ENCODE measurements at places on chromosomes 6 and 20.

DNA sequence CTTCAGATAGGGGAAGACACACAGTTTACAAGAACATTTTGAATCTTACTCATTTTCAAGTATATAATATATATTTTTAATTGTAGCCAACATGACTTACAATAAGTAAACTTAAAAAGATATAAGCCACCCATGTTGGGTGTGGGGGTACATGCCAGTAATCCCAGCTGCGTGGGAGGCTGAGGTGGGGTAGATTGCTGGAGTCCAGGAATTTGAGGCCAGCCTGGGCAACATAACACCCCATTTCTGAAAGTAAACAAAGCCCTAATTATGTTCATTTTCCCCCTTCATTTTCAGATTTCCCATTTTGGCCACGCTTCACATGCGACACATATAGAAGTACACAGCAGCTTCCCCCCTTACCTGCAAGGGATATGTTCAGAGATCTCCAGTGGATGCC lies 30.5 kb downstream of the SERPINB6 start:
- no peak for DNase-seq

- no peak for DNase-seq
Observed at GRCh38 chr20:4170621-4171537, 155.5 kb upstream of the RNF24 start.

DNA sequence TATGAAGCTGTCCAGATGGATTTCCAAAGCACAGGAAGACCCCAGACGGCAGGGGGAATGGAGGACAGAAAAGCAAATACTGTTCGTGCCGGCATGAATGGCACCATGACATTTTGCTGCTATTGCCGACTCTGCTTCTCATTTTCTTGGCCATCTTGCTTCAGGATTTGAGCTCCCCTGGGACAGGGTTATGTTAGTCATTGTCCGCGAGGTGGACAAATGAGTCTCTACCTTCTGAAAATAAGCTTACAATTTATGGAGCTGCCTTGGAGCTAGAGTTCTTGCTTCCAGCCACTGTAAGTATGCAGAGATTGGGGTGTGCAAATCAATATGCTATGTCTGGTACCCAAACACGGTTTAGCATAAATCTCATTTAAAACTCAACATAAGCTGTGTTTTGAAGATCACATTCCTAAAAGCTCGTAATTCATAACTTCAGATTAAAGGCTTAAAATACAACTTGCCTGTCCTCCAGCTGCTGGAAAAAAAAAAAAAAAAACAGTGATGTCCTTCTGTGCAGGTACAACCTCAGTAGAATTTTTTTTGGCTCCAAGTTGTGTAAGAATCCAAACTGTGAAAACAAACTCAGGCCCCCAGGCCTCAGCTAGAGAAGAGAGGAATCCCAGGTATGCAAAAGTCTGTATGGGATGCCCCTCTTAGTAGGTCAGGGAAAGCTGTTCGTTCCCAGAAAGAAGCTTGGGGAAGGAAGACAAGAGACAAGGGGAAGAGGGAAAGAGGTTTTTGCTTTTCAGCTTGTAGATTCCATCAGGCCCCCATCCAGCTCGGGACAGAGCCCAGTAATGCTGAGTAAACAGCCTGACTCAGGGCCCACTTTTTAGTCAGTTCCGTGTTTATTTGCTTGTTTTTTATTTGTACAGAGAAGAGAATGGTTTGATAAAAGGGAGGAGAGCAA lies 184.2 kb upstream of the FOXA2 start:
- no peak for DNase-seq

DNA sequence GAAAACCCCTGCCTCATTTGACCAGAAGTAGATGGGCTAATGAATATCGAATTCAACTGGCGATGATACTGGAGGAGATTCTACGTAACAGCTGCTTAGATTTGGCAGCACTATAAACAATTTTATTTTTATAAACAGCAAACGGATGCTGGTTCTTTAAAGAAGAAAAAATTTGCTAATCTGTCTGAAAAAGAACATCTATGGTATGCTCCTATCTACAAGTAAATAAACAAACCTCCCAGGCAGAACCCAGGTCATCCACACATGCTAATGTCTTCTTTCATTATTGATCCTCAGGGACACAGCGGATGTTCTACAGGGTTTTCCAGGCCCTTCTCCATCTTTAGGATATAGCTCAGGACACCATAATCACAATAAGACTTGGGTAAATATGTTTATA lies 291.3 kb downstream of the ALDH8A1 start:
- DNase-seq, result no peak

GRCh38 chr6:137494281-137494987 lies at the start of gene OLIG3:
Gene OLIG3 (minus strand): TSS chr6:137494394. CDS start chr6:137494170, 224 bp downstream.
- no peak for DNase-seq
